ENCODE measurements at places on chromosomes 5 and 9.

- DNase-seq: no peak
These were observed 278.7 kb downstream of the DENND1A start for GRCh38 chr9:123651273-123651672.

DNA sequence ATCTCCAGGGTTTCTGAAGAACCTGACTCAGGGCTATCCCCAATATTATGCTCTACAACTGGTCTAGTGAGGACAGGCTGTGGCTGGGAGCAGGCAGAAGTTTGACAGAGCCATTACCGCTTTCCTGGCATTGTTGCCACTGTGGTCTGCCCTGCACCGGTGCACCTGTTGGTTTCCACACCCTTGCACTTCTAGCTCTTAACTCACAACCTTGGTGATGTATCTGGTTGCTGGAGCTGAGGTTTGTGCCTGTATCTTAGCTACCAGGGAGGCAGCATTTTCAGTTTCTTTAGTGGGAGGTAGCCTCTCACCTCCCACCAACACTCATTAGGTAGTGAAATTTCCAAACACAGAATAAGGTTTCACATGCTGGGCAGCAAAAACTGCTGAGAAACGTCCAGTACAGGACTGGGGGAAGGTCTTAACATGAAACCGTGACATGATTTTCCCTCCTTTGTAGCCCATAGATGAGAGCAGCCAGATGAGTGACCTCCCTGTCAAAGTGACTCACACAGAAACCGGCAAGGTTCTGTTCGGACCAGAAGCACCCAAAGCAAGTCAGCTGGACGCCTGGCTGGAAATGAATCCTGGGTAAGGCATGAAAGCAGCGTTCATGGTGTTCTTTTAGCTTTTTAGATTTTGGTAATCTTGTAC, 57.7 kb downstream of the SMARCA2 start:
- no peak for DNase-seq

- no peak for DNase-seq
These were observed 61.5 kb downstream of the LNPEP start for GRCh38 chr5:96997265-96997859.

DNA sequence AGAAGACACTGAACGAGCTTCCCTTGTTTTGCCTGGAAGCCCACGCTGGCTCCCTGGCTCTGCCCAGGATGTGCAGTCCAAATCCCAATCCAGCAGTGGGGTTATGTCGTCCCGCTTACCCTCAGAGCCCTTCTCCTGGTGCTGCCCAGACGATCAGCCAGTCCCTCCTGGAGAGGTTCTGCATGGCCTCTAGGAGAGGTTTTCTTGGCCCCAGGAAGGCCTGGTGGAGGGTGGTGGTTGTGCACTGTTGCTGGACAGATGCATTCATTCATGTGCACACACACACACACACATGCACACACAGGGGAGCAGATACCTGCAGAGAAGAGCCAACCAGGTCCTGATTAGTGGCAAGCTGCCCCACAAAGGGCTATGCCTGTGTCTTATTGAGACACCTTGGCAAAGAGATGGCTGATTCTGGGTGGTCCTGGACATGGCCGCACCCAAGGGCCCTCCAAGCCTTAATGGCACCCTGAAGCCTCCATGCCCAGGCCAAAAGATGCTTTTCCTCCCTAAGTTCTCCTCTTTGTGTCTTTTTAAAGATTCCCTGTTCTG, 10.5 kb upstream of the OLFM1 start:
- no peak for DNase-seq

DNA sequence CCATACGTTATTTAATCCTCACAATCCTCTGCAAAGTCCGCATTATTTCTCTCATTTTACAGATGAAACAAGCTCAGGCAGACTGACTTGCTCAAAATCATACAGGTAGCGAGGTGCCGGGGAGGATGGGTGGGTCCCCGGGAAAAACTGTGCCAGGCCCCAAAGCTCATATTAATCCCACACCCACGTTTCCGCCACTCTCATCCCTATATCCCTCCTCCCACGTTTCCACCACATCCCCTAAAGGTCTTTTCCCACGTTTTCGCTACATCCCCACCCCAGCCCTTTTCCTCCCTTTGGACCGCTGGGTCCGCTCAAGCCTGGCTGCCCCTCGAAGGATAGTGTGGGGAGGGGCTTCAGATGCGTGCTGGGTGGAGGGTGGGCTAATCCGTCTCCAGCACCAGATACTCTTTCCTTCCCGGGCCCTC, 434 bp upstream of the FSD1L start:
- no peak for DNase-seq

DNA sequence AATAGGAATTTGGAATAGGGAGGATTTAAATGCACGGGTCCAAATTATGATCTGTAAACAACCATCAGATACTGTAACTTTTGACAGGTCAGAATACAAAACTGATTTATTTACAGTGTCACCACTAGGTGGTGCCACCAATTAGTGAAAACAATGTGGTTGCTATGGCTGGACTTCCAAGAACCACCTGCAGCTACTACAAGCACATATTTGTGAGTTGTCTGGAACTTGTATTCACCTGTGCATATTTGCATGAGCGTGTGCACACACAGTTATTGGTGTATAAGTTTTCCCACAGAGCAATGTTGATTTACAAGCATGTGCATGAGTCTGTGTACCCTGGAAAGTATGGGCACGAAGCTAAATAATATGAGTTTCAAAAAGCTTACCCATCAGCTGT, 3.0 kb upstream of the HRCT1 start:
- DNase-seq: peak; percentile 22

GRCh38 chr5:17405976-17406375, 92.1 kb upstream of the TAF11L2 start:
- no peak for DNase-seq

- DNase-seq: no peak
These were observed 32.5 kb upstream of the GNA14 start for GRCh38 chr9:77680581-77680980.

DNA sequence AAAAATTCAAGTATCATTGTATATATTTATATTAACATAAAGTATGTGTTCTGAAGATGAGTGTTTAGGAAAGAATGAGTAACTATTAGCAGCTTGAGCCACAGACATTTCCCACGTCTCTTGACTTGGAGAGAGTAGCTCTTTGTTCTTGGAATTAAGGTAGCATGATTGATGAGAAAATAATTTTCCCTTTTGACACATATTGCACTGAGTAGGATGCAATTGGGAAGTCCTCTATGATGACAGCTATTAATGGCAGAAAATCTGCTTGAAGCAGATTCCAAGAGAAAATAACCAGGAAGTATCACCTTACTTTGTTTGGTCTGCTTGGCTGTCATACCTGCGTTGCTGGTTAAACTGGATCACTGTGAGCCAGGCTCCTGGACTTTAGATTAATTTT, 204.8 kb downstream of the TLE4 start:
- no peak for DNase-seq

DNA sequence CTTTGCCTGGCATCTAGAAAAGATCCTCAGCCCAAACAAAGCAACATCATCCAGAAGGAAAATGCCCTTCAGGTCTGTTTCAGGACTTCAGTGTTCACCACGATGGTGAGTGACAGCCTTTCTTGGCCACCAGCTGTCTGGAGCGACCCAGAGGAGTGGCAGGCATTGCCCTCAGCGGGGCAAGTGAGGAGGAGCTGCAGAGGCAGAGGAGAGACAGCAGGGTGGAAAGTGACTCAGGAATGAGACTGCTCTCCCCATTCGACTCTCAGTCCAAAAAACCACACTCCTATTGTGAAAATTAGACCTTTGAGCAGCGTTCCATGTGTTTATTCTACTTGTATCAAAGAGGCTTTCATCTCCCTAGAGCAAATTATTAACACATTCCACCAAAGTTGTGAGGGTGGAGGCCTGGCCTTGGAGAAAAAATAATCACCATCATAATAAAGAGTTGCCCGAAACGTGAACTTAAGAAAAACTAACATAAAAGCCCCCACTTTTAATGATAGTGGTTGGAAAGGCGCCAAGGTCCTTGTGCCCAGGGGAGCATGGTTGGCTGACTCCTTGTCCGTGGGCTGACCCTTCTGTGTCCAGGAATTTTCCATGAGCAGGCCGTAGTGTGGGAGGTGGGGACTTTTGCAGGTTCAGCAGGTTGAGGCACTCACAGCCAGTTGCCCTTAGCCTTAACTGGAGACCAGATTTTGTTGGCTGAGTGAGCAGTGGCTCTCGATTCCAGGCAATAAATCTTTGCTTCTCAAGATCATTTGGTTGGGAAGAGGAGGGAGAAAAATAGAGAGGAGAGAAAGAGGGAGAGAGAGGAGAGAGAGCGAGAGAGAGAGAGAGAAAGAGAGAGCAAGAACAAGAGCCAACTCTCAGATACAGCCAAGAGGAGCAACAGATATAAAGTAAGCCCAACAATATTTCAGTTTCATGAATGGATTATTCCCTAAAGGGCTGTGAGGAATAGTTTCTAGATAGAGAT, 125.9 kb upstream of the ANKRD55 start:
- DNase-seq: no peak

DNA sequence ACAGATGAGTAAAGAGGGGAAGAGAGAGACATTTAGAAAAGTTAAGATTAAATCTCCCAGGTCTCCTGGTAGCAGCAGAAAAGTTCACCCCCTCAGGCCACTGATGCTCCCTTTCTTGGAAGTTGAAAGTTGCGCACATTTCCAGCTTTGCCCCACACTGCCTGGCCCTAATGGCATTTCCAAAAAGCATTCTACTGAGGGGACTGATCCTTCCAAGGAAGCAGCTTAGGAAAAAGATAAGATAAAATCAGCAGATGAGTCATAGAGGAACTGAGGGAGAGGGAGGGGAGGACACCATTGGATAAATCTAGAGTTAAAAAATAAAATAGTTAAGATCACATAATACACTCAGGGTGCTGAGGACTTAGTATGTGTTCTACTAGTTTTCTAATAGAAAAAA, 67.6 kb upstream of the SLC12A2 start:
- no peak for DNase-seq

DNA sequence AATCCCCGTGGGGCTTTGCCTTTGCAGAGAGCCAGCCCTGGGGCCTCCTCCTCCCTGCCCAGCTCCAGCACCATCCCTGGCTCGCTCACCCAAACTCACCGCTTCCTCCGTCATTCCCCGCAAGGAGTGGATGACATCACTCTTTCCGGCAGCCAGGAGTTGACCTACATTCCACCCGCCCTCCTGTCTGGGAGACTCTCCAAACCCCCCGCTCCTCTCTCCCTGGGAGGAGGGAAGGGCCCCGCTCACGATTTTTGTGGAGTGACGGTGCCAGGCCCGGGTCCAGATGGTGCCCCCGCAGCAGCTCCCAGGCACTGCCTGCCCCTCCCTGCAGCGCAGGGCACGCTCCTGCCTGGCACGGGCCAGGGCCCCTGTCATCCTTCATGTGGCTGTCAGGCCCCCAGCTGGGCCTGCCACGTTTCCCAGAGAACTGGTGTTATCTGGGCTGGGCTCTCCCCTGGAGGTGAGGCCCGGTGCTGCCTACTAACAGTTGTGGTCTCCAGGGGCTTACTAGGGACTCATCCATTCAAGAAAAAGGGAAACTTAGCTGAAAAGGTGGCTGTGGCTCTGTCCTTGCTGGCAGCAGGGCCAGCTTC, 52.3 kb downstream of the NTNG2 start:
- no peak for DNase-seq

DNA sequence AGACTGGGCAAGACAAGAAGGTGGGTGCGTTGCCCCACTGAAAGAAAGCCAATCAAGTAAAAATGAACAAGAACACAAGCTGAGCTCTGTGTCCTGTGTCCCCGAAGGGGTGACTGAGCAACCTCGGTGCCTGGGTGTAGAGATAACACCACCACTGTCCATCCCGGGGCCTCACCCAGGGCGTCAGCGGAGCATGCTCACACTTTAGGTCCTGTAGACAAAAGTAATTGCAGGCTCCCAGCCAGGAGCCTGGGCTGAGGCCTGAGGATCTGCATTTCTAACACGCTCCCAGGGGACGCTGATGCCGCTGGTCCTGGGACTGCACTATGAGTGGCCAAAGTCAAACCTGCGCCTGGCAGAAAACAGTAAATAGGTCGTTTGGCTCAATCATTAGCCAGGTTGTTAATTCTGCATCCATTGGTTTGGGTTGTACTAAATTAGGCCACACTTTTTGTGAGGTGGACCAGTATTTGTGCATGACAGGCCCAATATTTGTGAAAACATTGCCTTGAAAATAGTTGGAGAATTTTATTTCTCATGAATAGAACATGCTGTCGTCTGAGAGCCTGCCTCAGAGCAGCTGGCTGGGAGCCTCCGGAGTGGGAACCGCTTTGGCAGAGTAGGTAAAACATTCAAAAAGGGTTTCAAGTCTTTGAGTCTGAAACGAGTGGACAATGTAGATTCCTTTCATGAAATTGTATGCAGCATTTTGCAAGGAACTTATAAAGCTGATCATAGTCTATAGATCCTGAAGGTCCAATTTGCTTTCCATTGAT, 38.3 kb downstream of the ANKRD33B start:
- DNase-seq: no peak

- no peak for DNase-seq
These were observed 375.3 kb upstream of the PRR16 start for GRCh38 chr5:120088836-120089235.

DNA sequence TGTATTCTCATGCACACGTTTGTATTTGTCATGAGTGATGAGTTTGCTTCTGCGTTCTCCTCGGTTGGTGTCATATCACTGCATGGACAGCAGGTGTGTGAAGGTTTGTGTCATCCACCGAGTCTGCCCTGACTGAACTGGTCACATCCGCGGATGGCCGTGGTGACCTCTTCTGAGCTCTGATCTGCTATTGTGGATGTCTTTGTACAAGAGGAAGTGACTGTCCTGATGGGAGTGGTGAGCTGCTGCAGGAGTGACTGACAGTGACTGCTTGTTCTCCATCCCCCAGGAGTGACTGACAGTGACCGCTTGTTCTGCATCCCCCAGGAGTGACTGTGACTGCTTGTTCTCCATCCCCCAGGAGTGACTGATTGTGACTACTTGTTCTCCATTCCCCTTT, 69.9 kb downstream of the EHMT1 start:
- DNase-seq: no peak

GRCh38 chr5:35561396-35561795, 56.3 kb upstream of the SPEF2 start:
- no peak for DNase-seq

DNA sequence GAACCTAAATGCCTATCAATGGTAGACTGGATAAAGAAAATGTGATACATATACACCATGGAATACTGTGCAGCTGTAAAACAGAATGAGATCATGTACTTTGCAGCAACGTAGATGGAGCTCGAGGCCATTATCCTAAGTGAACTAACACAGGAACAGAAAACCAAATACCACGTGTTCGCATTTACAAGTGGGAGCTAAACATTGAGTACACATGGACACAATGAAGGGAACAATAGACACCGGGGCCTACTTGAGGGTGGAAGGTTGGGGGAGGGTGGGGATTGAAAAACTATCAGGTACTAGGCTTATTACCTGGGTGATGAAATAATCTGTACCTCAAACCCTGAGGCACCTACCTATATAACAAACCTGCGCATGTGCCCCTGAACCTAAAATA, 22.4 kb upstream of the DEPDC1B start:
- DNase-seq: no peak

DNA sequence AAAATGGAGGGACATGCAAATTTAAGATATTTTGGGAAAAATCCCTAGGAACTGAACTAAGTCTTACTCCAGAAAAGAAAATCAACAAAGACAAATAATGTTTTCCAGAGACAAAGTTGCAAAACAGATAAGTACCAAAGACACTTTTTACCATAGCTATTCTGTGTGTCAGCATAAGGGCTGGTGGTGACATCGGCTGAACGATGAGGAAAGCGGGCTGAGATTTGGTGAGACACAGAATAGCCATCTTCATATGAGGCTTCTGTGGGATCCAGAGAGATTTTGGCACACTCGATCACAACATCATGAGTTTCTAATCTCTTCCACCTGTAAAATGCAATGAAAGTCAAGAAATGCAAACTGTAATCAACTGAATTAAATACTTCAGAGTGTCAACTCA, 32.3 kb downstream of the TSC1 start:
- no peak for DNase-seq

GRCh38 chr5:92864591-92864990, 716.4 kb downstream of the NR2F1-AS1 start:
- no peak for DNase-seq

GRCh38 chr5:3429962-3430361, 165.7 kb upstream of the IRX1 start:
- DNase-seq: no peak
